ENCODE measurements at places on chromosomes 4 and X.

DNA sequence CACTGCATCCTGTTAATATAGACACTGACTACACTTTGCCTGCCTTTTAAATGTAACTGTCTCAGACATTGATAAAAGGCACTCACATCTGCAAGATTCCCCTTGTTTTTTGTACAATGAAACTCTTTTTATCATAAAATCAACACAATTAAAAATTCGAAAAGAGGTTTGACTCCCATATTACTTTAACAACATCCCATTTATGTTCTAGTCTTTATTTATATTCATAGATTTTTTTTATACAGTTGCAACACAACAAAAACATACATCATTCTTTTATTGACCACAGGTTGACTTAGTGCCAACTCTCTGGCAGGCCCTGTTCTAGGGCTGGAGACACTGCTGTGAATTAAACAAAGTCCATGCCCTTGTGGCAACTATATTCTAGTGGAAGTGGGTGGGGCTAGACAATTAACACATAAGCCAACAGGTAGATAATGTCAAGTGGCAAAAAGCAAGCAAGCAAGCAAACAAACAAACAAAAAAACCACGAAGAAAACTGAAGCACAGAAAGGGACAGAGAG is 36.8 kb downstream of the ANK2 start:
- DNase-seq, result no peak

DNA sequence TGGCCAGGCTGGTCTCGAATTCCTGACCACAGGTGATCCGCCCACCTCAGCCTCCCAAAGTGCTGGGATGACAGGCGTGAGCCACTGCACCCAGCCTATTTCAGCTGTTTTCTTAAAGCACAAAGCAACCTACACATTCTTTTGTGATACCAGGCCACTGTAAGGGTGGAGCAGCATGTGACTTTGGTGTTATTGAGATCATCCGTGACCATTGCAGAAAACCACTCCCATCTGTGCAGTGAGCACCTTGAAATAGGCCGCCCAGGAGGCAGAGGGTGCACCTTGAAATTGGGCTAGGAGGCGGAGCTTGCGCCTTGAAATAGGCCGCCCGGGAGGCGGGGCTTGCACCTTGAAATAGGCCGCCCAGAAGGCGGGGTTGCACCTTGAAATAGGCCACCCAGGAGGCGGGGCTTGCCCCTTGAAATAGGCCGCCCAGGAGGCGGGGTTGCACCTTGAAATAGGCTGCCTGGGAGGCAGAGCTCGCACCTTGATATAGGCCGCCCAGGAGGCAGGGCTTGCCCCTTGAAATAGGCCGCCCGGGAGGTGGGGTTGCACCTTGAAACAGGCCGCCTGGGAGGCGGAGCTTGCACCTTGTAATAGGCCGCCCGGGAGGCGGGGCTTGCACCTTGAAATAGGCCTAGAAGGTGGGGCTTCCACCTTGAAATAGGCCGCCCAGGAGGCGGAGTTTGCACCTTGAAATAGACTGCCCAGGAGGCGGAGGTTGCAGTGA is 9.0 kb upstream of the SLC25A6 start:
- DNase-seq, result no peak

GRCh38 chr4:182533964-182534363 is 290.8 kb downstream of the TENM3 start:
- no peak for DNase-seq

- DNase-seq, result no peak
Measured at GRCh38 chr4:2065106-2065930, 6.2 kb downstream of the NAT8L start.

DNA sequence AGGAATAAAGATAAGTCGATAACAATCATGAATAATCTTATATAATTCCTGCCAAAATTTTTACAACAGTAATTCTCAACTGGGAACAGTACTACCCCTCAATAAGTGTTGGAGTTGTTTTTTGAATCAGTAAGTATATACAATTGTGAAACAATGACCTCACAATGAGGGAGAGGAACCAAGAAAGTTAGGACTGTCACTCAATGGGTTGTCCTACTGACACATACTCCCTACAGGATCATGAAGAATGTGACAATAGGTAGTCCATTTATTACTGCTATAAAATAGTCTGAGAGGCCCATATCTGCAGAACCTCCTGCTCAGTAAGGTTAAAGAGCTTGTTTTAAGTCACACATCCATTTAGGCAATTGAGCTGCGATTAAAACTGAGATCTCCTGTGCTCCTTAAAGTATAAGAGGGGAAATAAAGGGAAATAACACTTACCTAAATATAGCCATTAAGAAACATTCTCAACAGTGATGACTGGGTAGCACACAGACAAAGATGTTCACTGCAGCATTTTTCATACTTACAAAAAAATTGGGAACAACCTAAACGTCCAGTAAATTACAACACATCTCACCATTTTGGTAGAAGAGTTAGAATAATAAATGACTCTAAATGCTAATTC is 26.2 kb downstream of the FBXW7 start:
- no peak for DNase-seq

- DNase-seq, result no peak
Measured at GRCh38 chr4:106056914-106057313, 161.6 kb downstream of the NPNT start.

- no peak for DNase-seq
Measured at GRCh38 chr4:109462297-109462696, 28.7 kb downstream of the SEC24B start.

DNA sequence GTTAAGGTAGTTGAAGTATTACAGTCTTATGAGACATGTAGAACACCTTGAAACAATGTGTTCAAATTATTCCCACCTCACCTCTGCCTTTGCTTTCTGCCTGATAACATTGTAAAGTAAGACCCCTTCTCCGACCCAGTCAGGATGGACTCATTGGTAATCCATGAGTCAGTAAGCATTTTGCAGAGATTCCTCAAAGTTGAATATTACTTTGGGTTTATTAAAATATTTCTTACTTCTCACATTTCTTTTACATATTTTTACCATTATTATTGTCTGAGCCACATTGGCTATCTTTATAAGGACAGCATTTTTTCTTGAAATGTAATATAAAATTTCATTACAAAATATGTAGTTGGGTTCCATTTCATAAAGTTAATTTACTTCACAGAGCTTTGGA is 201.6 kb downstream of the BMPR1B start:
- DNase-seq, result no peak

- no peak for DNase-seq
Measured at GRCh38 chrX:128992107-128992971, 531.0 kb downstream of the SMARCA1 start.

- no peak for DNase-seq
Measured at GRCh38 chr4:98577956-98578355, 80.5 kb downstream of the TSPAN5 start.

DNA sequence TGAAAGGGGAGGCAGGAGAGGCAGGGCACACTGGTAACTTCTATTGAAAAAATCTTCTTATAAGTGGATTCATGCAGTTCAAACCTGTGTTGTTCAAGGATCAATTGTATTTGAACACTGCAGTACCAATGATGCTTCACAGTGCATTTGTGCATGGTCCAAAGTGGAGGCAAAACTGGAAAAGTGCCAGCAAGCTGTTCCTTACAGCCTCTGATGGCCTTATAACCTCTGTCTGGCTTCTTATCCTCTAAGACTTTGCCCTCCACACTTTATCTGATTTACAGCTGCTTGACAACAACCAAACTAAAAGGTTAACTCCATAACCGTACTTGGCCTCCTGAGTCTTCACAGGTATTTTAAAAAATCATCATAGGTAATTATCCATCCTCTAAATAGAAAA is 40.4 kb downstream of the MAGEB17 start:
- no peak for DNase-seq

DNA sequence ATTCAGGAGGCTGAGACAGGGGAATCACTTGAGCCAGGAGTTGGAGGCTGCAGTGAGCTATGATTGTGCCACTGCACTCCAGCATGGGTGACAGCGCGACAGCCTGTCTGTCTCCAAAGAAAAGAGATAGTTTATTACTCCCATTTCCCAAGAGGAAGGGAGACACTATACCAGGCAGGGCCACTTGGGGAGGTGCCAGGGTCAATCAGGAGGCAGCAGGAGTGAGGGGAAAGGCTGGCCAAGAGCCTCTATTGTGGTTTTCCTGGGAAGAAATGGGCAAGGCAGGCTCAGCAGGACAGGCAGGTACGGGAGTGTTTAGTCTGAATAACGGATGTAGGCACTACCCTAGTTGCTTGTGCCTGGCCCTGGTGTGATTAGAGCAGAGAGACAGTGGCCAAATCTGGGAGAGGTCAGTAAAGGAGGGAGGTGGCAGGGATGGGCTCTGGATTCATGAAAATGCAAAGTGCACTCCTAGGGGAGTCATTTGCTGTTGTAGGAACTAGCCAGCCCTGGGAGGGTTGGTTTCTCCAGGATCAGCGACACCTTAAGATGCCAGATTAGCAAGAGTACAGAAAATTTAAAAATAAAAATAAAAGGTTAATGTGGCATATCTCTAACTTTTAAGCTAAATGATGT is 20.2 kb upstream of the CDKN2AIP start:
- DNase-seq, result no peak

- no peak for DNase-seq
Measured at GRCh38 chrX:32010948-32011347, 939.1 kb upstream of the FTHL17 start.

- no peak for DNase-seq
Measured at GRCh38 chr4:41156574-41156973, 57.8 kb downstream of the APBB2 start.

DNA sequence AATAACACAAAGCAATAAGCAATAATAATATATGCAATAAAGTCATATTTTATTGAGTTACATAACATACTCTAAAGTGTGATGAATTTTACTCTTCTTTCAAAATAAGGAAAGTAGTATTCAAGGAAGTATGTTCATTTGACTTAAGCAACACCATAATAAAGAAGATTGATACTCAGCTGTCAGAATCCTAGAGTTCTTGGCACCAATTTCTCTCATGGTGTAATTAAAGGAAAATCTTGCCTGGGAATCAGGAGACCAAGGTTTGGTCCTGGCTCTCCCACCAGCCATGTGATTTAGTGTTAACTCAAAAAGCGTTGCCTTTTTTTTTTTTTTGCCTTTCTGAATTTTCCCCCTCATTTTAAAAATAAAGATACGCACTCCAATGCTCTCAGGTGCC is 17.1 kb downstream of the MYOZ2 start:
- DNase-seq, result no peak

GRCh38 chr4:150240011-150240410 is 161.8 kb downstream of the DCLK2 start:
- DNase-seq, result no peak

DNA sequence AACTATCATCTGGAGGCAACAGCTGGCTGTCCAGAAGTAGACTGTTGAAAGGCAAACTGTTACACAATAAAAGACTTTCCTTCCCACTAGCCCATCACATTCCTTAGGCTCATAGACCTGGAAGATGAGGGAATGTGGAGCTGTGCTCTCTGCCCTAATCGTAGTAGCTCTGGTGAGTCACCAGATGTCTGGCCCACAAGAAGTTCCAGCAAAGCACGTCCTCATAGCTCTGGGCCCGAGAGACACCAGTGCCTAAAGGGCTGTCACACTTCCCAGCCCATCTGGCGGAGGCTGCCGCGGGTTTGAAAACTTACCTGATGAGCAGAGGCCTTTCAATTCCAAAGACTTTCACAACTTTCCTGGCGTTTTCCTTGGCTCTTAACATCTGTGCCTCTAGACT is 81.7 kb upstream of the STOX2 start:
- no peak for DNase-seq

- DNase-seq, result no peak
Measured at GRCh38 chr4:87762311-87762710, 37.0 kb upstream of the IBSP start.

GRCh38 chr4:100290585-100290984 is 100.3 kb upstream of the DDIT4L start:
- DNase-seq, result no peak

- no peak for DNase-seq
Measured at GRCh38 chr4:22514481-22514880, 1.4 kb downstream of the ADGRA3 start.

- DNase-seq, result no peak
Measured at GRCh38 chrX:17164941-17165340, 210.1 kb upstream of the NHS start.

GRCh38 chr4:59841698-59842097 is 1358.4 kb upstream of the ADGRL3 start:
- DNase-seq, result no peak

DNA sequence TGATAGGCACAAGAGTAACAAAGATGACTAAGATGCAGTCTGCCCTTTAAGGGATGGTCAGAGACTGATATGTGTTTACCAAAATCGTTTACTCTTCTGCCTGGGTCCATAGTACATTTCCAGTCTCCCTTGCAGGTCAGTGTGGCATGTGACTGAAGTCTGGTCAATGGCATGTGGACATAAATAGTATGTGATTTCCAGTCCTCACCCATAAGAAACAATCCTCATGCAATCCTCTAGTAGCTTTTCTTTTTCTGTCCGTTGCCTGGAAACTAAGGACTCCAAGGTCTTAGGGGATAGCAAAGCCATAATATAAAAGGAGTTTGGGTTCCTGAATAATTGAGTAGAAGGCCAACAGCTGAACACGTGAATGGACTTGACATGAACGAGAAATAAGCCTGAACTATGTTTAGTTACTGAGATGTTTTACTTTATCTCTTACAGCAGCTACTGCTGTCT is 1.1 kb downstream of the SLC9B2 start:
- no peak for DNase-seq

DNA sequence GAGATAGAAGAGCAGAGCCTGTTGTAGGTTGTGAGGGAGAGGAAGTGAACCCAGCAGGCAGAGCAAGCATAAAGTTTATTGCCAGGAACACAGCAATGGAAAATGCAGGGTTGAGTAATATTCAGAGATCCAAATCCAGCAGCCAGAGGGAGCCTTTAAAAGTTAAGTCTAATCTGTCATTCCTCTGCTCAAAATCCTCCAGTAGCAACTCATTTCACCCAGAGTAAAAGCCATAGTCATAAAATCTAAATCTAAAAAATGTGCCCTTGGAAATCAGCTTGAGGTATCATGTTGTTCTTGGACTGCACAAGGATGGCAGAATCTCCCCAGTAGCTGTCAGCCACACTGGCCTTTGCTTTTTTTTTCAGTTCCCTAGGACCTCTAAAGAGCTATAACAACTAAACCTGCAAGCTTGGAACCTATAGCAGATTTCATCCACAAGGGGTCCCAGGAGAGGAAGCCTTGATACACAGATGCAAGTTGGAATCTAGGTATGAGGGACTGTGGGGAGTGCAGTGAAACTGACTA is 62.9 kb upstream of the FRAS1 start:
- DNase-seq, result no peak

DNA sequence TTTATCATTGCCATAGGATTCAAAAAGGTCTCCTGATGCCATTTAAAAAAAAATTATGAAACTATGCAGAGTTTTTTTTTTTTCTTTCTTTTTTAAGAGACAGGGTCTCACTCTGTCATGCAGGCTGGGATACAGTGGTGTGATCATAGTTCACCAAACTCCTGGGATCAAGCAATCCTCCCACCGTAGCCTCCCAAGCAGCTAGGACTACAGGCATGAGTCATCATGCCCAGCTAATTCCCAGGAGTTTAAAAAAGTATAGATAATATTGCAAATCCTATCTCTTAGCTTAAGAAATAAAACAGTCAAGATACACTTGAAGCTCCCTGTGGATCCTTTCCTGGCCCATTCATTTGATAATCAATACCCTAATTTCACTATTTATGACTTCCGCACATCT is 58.6 kb upstream of the PRSS48 start:
- DNase-seq, result no peak

GRCh38 chr4:174835536-174835935 is 6.5 kb upstream of the GLRA3 start:
- DNase-seq, result no peak

GRCh38 chr4:183329954-183330742 is 7.9 kb upstream of the CLDN24 start:
- DNase-seq, result no peak

GRCh38 chrX:128105659-128106058 is 53.5 kb upstream of the ACTRT1 start:
- DNase-seq, result no peak

All from stimulated activated CD4-positive, alpha-beta T cell treated with anti-CD3 and anti-CD28 coated beads, TNF-alpha, amount 100 ng/mL, for 1 hour (primary cell).